Stimulated activated CD4-positive, alpha-beta T cell treated with anti-CD3 and anti-CD28 coated beads, TNF-alpha, amount 100 ng/mL, for 1 hour (primary cell): ENCODE measurements at places on chromosomes 6 and 20.

GRCh38 chr6:116625872-116626271, 9.6 kb downstream of the RSPH4A start:
- DNase-seq = no peak

- no peak for DNase-seq
Observed at GRCh38 chr20:48621376-48622078, 206.3 kb downstream of the PREX1 start.

- DNase-seq = no peak
Observed at GRCh38 chr6:52346503-52346902, 15.4 kb upstream of the PAQR8 start.

GRCh38 chr20:54573838-54574237, 98.4 kb downstream of the DOK5 start:
- DNase-seq = no peak

DNA sequence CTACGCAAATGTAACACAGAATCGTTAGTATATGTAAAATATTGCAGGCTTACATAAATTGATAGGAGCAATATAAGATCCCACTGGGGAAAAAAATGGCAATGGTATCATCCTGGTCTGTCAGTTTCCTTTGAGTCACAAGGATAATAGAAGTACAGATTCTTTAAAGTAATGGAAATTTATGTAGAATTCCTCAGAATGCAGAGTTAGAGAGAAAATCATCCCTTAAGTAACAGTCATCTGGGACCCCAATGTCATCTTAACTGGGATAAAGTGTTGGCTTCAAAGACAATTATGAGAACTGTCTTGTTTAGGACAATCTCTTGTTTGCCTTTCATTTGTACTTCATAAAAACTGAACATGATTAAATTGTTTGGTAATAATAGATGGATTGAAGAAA, 34.5 kb upstream of the PDE7B start:
- no peak for DNase-seq

- no peak for DNase-seq
Observed at GRCh38 chr6:42338744-42339222, 112.9 kb downstream of the TRERF1 start.

DNA sequence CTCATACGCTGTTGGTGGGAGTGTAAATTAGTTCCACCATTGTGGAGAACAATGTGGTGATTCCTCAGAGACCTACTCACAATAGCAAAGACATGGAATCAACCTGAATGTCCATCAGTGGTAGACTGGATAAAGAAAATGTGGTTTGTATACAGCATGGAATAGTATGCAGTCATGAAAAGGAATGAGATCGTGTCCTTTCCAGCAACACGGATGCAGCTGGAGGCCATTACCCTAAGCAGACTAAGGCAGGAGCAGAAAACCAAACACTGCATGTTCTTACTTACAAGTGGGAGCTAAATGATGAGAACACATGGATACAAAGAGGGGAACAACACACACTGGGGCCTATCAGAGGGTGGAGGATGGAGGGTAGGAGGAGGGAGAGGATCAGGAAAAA, 54.6 kb downstream of the SYNJ2 start:
- no peak for DNase-seq

GRCh38 chr20:2729791-2730190, 37.2 kb downstream of the EBF4 start:
- no peak for DNase-seq

DNA sequence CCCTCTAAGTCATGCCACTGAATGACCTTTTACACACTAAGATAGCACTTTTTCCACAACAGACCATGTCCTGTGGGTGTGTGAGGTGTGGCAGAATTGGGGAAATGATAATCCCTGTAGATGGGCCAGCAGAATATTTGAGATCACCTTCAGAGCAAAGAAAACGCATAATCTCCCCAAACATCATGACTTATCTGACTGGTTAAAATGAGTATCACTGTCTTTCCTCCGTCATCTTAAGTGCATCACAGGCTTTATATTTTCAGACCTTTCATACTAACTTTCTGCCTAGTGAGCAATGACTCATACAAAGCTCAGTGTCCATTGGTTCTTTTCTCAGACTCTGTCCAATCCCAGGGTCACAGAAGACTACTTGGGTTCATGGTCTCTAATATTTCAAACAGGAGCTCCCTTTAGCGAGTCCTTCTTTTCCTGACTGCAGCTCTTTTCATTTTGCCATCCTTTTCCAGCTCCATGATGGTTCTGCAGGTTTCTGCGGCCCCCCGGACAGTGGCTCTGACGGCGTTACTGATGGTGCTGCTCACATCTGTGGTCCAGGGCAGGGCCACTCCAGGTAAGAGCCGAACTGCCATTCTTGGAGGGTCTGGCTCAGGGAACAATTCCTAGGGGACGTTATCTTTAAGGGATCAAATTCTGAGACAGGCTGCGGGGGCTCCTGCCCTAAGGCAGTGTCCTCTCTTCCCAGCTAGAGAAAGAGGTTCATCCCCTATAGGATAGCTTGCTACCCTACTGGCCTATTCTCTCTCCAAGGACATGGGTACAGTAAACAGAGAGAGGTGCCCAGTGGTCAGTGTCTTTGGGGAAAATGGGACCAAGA, at the start of gene HLA-DPB1:
TSS of gene HLA-DPB1 (plus strand) at position 423 of the 838 bp plus-strand sequence. CDS start at position 475, 52 bp downstream.
- DNase-seq = no peak

- no peak for DNase-seq
Observed at GRCh38 chr6:135887069-135887468, 35.6 kb downstream of the PDE7B start.

DNA sequence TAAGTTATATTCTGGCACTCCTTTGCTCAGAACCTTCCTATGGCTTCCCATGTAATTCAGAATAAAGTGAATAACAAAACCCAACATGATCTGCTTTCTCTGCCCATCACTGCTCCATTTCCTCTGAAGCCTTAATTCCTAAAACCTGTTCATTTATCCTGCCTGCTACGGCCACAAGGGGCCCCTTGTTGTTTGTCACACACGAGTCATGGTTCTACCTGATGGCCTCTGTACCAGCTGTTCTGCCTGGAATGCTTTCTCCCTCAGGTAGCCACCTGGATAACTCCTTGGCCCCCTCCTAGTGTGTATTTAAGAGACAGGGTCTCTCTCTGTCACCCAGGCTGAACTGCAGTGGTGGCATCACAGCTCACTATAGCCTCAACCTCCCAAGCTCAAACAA, 26.8 kb downstream of the ERGIC3 start:
- no peak for DNase-seq

- no peak for DNase-seq
Observed at GRCh38 chr20:24560571-24561491, 91.4 kb downstream of the SYNDIG1 start.

DNA sequence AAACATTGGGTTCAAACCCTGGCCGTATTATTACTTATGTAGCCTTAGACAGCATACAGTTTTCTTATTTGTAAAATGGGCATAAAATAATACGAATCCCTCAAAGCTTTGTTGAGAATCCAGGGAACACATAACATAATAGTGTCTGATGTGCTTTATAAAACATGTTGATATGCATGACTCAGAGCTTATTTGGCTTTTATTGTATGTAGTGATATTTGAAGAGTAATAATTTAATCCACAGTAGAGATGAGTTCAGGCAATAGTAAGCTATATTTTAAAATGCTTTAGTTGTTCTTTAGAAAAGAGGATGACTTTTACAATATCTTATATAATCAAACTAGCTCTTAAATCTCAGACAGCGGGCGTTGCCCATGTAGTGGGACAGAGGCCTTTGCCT, 176.4 kb downstream of the SIM1 start:
- DNase-seq = no peak

DNA sequence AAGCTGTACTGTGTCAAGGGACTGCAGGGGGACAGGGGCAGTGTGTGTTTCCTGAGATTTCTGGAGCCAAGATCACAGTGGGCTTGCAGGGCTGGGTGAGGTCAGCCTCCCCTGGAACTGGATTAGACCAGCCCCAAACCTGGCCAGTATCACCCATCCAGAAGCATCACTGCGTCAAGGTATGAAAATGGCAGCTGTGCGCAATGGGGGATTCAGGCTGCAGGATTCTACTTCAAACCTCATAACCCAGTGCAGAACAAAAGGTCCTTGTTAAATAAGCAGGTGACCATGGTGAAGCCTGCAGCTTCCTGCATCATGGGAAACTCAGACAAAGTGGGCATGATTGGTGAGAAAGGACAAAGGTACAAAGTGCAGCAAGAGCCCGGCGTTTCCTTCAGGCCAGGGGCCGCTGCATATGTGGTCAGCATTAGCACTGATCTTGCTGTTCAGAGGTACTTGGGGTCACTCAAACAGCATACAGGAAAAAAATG, 33.4 kb downstream of the TRAF3IP2 start:
- no peak for DNase-seq

DNA sequence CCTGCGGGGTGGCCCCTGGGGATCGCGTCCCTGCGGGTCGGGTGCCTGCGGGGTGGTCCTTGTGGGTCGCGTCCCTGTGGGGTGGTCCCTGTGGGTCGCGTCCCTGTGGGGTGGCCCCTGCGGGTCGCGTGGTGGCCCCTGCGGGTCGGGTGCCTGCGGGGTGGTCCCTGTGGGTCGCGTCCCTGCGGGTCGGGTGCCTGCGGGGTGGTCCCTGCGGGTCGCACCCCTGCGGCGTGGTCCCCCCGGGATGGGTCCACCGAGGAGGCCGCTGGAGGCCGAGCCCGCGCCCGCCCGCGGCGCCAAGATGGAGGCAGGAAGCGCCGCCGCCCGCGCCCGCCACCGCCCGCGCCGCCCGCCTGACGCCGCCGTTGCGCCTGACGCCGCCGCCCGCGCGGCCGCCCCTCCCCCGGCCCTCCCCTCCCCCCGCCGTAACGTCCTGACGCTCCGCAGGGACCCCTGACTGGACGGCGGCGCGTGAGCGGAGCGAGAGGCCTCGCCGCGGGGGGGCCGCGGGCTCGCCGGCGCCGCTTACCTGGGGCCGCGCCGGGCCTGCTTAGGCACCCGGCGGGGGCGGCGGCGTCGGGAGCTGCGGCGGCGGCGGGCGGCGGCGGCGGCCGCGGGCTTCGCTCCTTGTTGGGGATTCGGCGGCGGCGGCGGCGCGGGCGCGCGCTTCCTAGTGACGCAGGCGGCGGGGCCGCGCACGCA, at the start of gene GMEB2:
TSS of gene GMEB2 (minus strand) at position 678 of the 705 bp plus-strand sequence. CDS start 7,704 bp downstream, outside the sequence.
- peak; percentile 64 for DNase-seq

DNA sequence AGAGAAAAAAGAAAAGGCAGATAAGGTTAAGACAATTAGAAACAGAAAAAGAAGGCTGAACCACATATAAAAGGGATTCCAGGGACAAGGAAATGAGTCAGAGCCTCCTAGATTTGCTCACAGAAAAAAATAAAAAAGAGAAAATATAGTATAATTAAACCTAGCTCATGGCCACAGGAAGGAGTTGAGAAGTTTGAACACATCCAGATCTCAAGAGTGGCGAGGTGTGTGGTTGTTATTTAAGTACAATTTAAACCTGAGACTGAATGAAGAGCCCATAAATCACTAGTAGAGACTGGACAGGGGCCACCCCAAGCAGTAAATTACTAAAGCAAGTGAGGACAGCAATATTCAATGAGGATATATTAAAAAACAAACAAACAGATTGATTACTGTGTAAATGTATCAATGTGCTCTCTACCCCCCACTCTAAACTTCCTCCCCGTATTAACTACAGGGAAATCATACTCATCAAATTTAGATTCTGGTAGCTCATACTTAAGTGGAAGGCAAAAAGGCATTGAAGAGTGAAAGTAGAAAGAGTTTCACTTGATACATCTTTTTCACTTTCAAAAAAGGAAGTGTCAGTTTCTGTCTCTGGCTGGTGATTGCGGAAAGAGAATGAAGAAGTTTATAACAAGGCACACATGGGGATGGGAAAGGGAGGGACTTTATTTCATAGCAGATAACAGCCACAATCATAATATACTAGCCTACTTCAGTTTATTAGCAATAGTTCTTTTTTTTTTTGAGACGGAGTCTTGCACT, 49.3 kb upstream of the SCAF8 start:
- no peak for DNase-seq

DNA sequence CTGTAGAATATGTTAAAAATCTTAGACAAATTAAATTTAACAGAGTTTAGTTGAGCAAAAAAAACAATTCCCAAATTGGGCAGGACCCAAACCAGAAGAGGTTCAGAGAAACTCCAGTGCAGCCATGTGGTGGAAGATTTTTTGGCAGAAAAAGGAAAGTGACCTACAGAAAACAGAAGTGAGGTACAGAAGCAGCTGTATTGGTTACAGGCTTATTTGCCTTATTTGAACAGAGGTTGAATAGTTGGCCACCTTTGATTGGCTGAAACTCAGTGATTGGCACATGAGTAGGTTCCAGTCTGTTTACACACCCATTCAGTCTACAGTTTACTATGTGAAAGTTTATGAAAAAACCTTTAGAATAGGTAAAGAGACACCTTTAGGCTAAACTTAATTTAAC, 110.9 kb upstream of the LAMP5 start:
- DNase-seq = no peak

DNA sequence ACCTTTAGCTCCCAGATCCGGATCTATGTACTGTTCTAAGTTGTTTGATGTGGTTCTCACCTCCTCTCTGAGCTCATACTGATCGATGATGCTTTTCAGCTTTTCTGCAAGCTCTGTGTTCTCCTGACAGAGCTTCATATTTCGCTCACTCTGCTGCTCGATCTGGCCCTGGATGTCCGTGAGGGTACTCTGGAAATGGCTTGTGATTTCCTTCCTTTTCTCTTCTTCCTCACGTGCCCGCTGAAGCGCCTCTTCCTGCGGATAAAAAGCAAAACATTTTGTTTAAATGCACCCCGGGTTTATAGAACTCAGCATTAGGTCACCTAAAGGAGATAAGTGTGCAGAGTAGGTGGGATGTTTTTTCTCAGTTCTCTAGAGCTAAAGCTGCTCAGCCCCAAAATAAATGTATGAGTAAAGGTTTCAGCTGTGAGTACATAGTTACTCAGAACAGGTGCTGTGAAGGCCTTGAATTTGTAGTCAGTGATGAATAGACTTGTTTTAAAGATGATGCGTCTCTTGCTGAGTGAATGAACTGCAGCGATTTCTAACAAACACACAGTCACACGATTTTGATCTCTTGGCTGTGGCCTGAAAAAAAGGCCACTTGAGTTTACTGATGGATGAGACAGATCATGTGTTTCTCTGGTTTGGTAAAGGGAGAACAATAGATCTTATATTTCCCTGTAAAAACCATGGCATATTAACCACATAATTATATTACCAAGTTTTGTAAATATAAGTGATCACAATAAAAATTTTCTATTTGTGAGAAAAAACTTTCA, 29.1 kb downstream of the TXLNB start:
- no peak for DNase-seq

GRCh38 chr6:119865466-119866350, 516.1 kb upstream of the MAN1A1 start:
- DNase-seq = no peak

DNA sequence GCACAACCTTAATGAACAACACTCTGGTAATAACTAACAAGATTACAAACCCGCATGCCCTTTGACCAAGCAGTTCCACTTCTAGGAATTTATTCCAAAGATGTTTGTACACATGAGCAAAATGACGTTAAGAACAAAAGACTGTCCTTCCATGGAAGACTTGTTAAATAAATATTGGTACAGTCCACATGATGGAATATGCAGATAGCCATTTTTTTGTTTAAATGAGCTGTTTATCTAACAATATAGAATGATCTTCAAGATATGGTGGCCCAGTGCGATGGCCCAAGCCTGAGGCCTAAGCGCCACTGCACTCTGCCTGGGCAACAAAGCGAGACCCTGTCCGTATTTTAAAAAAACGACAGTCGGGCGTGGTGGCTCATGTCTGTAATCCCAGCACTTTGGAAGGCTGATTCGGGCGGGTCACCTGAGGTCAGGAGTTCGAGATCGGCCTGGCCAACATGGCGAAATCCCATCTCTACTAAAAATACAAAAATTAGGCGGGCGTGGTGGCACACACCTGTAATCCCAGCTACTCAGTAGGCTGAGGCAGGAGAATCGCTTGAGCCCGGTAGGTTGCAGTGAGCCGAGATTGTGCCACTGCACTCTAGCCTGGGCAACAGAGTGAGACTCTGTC, 7.4 kb upstream of the AHCY start:
- no peak for DNase-seq
